ENCODE measurements at places on chromosomes 16 and 17. TPM values are rescaled to one million over a fixed set of nuclear protein-coding genes. Genes with fewer than 3 reads are reported as not detected.

- H3K27me3 ChIP-seq = no peaks in the 10 kb centered on the region
- H3K27ac ChIP-seq = no peak overlapping the region
- no peak overlapping the region for H3K4me3 ChIP-seq
- H3K36me3 ChIP-seq = no peaks in the 10 kb centered on the region
- no peaks in the 10 kb centered on the region for H3K4me1 ChIP-seq
- no peak for DNase-seq
Measured at GRCh38 chr16:47136099-47136842, 7.5 kb downstream of the NETO2 start.

- H3K4me3 ChIP-seq = no peak overlapping the region
- DNase-seq = no peak
- H3K27ac ChIP-seq = no peak overlapping the region
- H3K4me1 ChIP-seq = peaks cover 25% of the 10 kb centered on the region
Measured at GRCh38 chr16:69607674-69608073, 41.9 kb downstream of the NFAT5 start.

GRCh38 chr16:89167425-89167941 is 4.1 kb upstream of the CDH15 start:
- no peaks in the 10 kb centered on the region for H3K36me3 ChIP-seq
- peaks cover 8% of the 10 kb centered on the region for H3K27me3 ChIP-seq
- DNase-seq = no peak
- no peak overlapping the region for H3K4me3 ChIP-seq
- peaks cover 7% of the 10 kb centered on the region for H3K4me1 ChIP-seq

DNA sequence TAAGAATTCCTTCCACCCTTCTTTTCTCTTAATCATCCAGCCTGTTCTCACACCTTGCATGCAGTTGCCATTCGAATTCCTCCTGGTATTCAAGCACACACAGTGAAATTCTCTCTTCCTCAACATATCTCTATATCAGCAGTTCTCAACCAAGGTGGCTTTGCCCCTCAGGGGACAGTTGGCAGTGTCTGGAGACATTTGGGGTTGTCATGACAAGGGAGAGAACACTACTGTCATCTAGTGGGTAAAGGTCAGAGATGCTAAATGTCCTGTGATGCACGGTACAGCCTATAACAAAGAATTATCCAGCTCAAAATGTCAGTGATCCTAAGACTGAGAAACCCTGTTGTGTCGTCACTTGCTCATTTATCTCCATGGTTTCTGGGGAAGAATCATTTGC is 94.8 kb upstream of the CPHXL start:
- no peak for DNase-seq
- no peaks in the 10 kb centered on the region for H3K4me1 ChIP-seq
- no peak overlapping the region for H3K27ac ChIP-seq
- H3K4me3 ChIP-seq = no peak overlapping the region
- H3K36me3 ChIP-seq = no peaks in the 10 kb centered on the region
- no peaks in the 10 kb centered on the region for H3K27me3 ChIP-seq

DNA sequence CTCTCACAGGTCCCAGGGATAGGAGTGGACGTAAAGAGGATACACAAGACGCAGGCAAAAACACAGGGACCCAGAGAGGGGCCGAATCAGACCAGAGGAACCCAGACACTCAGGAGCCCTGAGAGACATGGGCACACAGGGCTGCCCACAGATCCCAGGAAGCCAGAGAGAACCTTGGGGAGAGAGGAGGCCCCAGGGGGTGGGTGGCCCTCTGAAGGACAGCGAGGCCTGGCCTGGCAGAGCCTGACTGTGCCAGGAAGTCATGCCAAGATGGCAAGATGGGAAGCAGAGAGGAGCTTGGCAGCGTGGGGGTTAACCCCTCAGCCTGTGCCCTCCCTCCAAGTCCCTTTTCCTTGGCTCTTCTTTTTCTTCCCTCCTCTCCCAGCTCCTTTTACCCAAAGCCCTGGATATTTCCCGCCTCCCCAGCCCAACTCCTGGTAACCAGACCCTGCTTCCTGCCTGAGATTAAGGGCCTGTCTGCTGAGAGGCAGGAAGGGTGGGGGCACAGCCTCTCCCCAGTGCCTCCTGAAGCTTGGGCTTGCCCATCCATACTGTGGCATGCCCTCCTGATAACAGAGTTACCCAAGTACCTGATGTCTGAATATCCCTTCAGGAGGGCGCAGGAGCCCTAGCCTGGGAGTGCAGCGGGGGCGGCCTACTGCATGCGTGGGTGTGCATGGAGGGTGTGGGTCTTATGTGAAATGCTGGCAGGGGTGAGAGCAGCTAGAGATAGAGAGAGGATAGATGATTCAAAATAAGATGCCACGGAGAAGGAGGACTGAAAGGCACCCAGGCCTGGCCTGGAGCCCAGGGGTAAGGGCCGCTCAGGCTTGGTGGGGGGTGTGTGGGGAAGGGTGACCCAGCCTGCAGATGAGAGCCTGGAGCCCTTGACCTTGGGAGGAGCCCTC is 6.0 kb upstream of the TBX21 start:
- no peak overlapping the region for H3K4me3 ChIP-seq
- no peaks in the 10 kb centered on the region for H3K36me3 ChIP-seq
- no peak for DNase-seq
- H3K27ac ChIP-seq = no peak overlapping the region
- H3K4me1 ChIP-seq = no peaks in the 10 kb centered on the region

The PIGS gene
- total RNA-seq = 39.1 TPM
